Kasumi-1 (cell line): ENCODE measurements at places on chromosomes 7 and 10.

- DNase-seq, result no peak
Observed at GRCh38 chr7:84953234-84953633, 233.6 kb downstream of the SEMA3D start.

DNA sequence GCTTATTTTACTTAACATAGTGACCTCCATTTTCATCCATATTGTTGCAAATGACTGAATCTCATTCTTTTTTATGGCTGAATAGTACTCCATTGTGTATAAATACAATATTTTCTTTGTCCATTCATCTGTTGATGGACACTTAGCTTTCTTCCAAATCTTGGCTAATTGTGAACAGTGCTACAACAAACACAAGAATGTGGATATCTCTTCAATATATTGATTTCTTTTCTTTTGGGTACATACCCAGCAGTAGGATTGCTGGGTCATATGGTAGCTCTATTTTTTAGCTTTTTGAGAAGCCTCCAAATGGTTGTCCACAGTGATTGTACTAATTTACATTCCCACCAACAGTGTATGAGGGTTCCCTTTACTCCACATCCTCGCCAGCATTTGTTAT is 58.0 kb downstream of the CREB5 start:
- no peak for DNase-seq

GRCh38 chr10:3811291-3811870 is 26.4 kb upstream of the KLF6 start:
- DNase-seq, result no peak

DNA sequence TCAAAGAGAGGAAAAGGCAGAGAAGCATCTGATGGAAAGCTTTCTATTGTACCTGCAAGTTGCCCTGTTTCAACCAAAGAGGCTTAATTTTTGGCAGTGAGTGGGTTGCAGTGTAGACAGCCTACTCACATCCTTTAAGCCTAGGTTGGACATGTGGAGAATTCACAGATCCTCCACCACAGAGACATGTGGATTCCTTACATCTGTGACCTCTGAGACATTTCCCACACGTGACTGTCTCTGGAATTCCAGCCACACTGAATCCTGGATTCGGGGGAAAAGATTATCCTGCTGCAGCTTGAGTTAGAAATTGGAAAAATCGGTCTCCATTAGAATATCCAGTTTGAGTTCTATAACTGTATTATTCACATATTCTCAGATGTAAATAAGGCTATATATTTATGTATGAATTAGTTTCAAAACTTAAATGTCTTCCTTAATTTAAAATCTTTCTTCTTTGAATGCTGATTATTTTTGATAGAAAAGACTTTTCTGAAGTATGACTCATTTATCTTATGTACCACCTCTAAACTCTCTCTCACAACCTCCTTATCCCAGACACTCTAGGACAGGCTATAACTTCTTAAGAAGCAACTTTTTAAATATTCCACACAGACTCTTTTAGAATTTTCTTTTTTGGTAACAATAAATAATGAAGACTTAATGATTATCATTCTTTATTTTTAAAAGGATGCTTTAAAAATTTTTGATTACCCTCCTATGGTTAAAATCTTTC is 123.3 kb downstream of the TWIST1 start:
- DNase-seq, result no peak

GRCh38 chr10:77455561-77455960 is 182.0 kb downstream of the KCNMA1 start:
- DNase-seq, result no peak

DNA sequence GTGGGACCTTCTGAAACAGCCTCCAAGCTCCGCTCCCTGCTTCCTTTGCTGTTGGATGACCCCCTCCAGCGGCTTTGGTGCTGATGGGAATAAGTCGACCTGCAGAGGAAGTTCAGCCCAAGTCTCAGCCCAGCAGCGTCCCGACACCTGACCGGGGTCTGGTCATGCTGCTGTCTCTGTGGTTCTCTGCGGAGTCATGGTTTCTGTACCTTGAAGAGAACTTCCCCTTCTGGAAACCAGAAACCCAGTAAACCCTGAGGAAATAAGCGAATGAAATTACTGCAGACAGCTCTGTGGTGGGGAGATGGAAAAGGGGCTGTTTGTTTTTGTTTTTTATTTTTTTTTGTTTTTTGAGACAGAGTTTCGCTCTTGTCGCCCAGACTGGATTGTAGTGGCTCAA is 18.3 kb upstream of the ZNF12 start:
- peak; percentile 29 for DNase-seq
